Fibroblast of pulmonary artery (primary cell): ENCODE measurements at places on chromosomes 3 and 15.
A peak's percentile ranks its signal among the peaks of the same experiment; 100 is the strongest.

DNA sequence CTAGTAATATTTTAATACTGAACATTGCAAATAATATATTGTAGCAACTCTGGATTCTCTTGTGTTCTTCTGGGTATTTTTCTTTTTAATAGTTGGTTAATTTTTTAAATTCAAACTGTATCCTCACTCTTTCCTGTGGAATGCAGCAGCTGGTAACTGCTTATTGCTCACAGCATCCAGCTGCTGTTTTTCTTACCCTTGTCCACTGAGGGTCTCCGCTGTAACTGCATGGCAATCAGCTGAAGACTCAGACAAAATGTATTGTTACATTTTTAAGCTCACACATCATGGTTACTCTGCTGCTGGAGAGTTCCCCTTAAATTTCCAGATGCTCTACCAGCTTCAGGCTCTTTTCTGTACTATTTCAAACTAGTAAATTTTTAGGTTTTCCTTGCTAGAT, 227.6 kb downstream of the MBNL1 start:
- peak; percentile 34 for DNase-seq

- DNase-seq, result no peak
Measured at GRCh38 chr3:16917256-16917935, 32.6 kb downstream of the PLCL2 start.

DNA sequence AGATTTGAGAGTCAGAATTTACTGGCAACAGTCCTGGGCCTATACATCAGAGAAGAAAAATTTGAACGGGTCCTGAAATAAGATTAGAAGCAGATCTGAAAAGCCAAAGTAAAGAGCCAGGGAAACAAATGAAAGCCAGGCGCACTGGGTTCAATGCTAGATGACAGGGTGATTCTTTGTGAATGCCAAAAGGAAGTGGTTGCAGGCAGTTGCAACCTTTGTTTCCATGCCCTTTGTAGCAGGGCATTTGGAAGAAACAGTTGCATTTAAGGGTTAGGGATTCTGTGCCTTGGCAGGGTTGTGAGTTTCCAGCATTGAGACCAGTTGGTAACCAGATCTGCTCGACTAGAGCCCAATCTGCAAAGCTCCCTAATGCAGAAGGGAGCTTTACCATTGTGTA, 36.4 kb upstream of the MTHFS start:
- no peak for DNase-seq

- DNase-seq, result peak; percentile 87
Measured at GRCh38 chr15:63371297-63371918, 10.2 kb downstream of the CA12 start.

- peak; percentile 11 for DNase-seq
Measured at GRCh38 chr15:99514306-99514705, 51.5 kb upstream of the MEF2A start.

DNA sequence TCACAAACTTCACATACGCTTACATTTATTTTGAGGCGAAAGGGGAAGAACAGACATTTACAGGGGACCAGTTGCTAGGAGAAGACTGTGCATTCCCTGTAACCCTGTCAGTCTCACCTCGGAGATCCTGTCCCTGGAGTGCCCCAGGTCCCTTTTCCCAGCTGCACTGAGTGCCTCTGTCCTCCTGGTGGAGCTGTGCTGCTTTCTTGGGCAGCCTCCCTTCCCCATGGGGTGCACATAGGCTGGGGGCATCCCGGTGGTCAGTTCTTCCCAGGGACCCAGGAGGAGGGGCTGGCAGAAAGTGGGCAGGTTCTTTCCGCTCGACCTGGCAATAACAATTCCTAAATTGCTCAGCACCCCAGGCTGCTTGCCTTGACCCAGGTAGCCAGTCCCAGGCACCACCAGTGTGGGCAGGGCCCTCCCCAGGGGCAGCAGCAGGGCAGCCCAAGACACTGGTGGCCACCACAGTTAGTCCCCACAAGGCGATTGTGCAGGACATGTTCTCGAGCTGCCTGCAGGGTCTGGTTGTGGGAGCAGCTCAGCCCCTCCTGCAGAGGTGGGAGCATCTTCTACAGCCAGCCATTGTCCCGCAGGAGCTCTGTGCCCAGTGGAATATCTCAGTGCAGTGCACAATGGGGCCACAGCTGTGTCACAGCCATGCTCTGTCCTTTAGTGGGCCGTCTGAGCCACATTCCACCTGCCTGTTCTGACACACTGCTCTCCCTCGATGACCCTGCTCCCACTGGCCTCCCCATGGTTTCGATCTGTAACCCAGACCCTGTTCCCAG, 36.3 kb downstream of the APBA2 start:
- no peak for DNase-seq

DNA sequence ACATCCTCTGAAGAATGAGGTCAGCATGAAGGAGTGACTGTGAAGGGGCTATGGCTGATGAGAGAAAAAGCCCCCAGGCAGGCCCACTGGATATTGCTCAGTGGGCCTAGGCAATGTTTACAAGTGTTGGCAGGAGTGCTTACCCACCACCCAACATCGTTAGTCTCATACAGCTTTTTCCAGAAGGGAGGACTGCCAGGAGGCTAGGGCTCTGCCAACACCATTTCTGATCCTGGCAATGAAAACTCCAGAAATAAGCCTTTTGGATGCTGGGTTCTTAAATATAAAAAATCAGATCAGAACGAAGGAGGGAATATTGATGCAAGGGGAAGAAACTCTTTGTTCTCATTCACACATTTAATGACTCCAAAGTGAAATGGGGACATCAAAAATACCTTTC, 189.1 kb downstream of the DCLK3 start:
- DNase-seq, result no peak

- DNase-seq, result peak; percentile 94
Measured at GRCh38 chr15:74196175-74196574, 6.4 kb downstream of the STRA6 start.

- DNase-seq, result no peak
Measured at GRCh38 chr15:65177901-65178300, 7.2 kb downstream of the CLPX start.

DNA sequence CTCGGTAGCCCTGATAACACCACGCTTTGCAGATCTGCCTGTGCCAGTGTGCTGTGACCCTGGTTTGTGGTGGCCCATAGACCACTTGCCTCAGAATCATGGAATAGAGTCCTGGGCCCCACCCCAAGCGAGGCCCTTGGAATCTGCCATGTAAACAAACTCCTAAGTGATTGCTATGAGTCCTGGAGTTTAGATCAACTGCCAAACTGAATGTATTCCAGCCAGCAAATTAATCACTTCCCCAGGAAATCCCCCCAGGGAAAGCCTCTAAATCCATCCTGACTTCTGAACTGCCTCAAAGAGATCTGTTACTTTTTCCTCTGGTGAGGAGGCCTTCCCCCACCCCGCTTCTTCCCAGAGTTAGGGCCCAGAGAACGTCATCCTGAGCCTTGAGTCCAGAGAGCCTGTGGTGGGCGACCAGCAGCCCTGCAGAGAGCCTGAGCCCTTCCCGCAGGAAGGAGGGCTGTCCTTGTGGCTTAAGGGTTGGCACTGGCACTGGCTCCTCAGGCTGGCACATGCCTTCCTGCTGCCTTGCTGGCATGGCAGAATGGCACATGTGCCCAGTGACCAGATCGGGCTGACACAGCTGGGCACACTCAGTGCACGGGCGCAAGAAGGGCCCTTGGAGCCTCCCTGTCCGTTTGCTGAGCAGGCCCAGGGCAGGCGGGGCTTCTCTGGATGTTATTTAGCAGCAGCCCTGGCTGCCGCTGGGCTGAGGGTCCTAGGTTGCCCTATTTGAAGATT, 50.6 kb upstream of the PLXNA1 start:
- DNase-seq, result peak; percentile 53

- DNase-seq, result peak; percentile 45
Measured at GRCh38 chr3:150544041-150544440, 2.3 kb downstream of the SERP1 start.

- DNase-seq, result no peak
Measured at GRCh38 chr3:54150864-54151467, 28.6 kb downstream of the CACNA2D3 start.

GRCh38 chr3:106824856-106825255, 552.4 kb upstream of the CCDC54 start:
- peak; percentile 54 for DNase-seq
